ENCODE measurements at places on chromosomes 5 and 9.

- peak; percentile 60 for DNase-seq
Measured at GRCh38 chr9:132350861-132351315, 3.9 kb downstream of the SETX start.

DNA sequence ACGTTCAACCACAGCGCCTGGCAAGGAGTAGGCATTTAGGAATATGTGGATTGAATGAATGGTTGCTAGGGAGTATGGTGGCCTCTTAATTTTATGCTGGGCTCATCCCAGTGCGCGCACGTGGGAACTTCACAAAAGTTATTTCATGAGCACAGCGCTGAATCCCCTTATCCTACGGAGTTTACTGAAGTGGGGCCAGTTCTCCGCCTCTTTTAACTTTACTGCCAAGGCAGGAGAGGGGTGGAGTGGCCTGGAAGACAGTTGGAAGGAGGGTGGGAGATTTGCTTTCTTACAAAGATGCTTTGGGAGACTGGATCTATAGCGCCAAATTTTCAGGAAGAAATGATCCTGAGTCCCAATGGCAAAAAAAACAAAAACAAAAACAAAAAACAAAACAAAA lies 326.5 kb downstream of the SH3GL2 start:
- no peak for DNase-seq

DNA sequence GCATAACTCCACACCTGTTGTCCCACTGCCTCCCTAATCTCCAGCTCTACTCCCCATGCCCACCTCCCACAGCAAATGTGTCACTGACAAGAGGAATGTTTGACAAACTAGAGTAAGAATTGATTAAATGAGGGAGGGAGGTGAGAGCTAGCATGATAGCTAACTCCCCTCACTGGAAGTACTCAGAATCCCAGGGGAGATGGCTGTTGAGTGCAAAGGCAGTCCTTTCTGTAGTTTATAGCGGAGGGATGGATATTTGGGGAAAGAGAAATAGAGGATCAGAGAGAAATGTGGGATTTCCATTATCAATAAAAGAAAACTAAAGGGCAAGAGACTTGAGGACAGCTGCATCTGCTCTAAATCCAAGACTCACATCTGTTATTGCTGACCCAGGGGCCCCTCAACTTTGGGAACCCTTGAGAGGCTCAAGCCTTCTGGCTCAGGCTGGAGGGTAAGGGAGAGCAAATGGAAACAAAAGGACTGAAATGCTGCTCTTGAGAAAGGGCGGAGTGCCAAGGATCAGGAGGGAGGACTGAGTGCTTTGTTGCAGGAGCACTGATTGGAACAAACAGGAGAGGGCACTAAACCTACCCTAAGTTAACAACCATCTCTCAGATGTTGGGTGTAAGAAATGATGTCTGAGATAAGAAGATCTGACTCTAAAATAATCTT lies 372.1 kb downstream of the NTRK2 start:
- DNase-seq, result no peak

GRCh38 chr9:33030285-33030684 lies 5.2 kb downstream of the DNAJA1 start:
- DNase-seq, result no peak

DNA sequence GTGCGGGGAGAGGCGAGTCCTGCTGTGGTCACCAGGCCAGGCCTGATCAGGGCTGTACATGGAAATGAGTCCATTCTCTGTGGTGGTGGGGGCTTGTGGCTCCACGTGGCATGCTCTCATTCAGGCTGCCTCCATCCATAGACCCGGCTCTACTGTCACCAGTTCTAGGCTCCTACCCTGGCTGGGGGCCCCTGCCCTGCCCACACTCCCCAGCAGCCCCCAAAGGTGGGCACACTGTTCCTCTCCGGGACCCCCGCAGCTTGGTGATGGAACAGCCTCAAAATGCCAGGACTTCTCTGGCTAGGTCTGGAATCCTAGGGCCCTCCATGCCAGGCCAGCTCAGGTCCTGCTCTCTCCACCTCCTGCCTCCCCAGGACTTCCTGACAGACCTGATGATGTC lies 111.7 kb downstream of the DAB2IP start:
- no peak for DNase-seq

DNA sequence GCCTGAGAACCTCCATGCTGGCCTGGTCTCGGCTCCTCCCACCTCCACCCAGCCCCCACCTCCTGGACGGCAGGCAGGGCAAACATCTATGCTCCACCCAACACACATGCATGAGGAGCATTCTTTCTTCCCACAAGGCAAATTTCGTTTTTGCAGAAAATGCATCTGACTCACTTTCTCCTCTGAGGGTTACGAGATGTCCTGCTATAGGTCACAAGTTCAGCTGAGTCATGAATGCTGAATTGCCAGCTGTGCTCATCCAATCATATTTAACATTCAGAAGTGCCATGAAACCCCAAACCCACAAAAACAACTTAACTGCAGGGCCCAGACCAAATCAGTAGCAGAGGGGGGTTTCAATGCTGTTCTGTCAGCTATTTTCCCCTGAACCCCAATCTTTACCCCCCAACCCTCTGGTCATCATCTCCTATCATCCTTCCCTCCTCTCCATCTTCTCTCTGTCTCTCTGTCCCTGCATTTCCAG lies 39.0 kb upstream of the OSMR start:
- peak; percentile 54 for DNase-seq

DNA sequence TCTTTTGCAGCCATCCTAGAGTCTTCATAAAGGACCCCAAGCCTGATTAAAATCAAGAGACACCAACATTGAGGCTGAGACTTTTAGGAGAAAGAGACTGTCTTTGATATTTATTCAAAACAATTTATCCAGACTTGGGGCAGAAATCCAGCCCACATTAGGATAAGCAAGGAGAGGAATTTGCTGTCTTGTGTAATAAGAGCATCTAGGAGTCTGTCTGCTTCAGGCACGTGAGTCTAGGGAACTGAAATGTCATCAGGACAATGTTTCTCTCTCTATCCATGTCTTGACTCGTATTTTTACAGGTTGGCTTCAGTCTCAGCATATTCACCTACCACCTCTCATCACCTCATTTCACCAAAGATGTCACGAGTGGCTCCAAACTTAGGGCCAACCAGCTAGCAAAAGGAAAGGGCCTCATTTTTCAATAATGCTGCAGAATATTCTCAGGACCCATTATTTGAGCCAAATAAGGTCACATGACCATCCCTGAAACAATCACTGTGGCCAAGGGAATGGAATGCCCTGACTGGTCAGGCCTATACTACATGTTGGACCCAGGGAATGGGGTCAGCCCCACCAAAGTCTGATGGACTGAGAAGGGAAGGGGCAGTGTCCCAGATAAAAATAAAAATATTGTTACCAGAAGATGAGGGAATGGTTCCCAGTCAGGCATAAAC lies 70.3 kb upstream of the SAP30L start:
- DNase-seq, result no peak

DNA sequence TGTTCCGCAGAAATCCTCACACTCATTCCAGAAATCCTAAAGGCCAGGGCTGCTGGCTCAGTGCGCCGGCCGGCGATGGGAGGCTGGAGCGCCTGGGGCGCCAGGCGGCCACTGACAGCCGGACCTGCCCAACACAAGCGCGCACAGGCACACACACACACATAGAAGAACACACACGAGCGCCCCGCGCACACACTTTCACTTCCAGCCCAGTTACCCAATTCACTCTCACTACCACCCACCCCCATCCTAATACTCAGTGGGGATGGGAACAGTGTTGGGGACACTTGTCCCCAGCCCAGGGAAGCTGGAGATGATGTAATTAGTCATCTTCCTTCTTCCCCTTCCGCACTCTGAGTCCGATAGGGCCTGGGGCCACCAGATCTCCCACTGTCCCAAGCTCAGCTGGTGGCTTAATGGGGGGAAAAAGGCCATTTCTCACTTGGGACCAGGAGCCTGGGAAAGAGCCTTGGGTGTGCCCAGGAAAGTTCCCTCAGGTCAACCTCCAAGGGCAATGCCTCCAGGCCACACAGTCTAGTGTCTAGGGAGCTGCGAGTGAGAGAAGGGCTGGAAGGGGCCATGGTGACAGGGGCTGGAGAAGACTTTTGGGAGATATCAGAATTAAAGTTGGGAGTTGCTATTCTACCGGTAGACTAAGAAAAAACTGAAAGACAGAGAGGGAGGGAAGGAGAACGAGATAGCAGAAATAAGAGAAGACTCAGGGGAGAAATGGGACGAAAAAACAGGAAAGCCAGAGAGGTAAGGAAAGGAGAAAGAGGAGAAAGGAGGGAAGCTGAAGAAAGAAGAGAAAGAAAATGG lies 1.7 kb downstream of the EBF1 start:
- DNase-seq, result no peak

- peak; percentile 36 for DNase-seq
Measured at GRCh38 chr9:21154018-21154608, 12.3 kb downstream of the IFNA21 start.

DNA sequence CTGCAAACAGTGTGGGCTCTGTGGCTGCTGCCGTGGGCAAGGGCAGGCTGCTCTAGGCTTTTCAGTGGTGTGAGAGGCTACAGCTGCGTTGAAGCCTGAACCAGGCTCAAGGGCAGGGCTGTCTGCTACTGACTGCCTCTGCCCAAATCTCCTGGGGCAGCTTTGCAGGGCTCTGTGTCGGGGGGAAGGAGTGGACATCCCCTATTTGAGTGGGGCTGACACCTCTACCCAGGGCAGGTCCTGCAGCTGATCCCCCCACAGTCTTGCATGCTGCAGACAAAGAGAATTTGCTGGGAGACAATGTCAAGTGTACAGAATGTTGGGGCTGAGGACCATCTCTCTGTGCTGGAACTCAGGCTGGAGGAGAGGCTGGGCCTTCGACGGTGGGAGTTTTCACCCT lies 240.2 kb downstream of the PBX3 start:
- DNase-seq, result no peak

DNA sequence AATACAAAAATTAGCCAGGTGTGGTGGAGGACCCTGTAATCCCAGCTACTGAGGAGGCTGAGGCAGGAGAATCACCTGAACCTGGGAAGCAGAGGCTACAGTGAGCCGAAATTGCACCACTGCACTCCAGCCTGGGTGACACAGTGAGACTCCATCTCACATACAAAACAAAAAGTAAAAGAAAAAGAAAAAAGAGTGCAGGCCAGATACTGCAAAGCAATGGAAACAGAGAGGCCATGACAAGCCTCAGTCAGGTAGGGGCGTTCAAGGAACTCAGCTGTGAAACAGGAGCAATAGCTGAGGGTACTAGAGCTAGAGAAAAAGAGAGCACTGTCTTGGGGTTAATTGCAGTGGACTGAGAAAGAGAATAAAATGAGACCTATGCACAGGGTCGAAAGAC lies 56.2 kb downstream of the TIMD4 start:
- no peak for DNase-seq

DNA sequence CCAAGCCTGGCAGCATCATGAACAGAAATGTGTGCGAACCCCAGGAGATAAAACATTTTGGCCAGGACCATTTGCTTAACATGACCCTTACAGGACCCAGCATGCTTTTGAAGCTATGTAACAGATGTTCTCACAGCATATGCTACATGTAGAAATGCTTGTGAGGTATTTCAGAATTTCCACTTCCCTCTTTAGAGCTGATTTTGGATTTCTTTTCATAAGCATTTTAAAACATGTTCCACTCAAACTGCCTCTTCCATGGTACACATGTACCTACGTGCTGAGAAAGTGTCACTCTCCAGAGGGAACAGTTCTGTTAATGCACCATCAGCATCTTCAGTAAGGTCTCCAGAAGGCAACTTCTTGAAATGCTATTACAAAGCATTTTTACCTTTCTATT lies 15.7 kb upstream of the TSSK1B start:
- DNase-seq, result no peak

GRCh38 chr5:6572086-6572824 lies 60.6 kb downstream of the NSUN2 start:
- DNase-seq, result no peak

GRCh38 chr9:89350988-89351557 lies 32.8 kb downstream of the SECISBP2 start:
- no peak for DNase-seq

- no peak for DNase-seq
Measured at GRCh38 chr5:147216552-147217154, 18.2 kb upstream of the STK32A start.

- DNase-seq, result no peak
Measured at GRCh38 chr9:93361995-93362394, 89.5 kb upstream of the FAM120A start.

- DNase-seq, result no peak
Measured at GRCh38 chr5:58451732-58452565, 7.9 kb downstream of the PLK2 start.

DNA sequence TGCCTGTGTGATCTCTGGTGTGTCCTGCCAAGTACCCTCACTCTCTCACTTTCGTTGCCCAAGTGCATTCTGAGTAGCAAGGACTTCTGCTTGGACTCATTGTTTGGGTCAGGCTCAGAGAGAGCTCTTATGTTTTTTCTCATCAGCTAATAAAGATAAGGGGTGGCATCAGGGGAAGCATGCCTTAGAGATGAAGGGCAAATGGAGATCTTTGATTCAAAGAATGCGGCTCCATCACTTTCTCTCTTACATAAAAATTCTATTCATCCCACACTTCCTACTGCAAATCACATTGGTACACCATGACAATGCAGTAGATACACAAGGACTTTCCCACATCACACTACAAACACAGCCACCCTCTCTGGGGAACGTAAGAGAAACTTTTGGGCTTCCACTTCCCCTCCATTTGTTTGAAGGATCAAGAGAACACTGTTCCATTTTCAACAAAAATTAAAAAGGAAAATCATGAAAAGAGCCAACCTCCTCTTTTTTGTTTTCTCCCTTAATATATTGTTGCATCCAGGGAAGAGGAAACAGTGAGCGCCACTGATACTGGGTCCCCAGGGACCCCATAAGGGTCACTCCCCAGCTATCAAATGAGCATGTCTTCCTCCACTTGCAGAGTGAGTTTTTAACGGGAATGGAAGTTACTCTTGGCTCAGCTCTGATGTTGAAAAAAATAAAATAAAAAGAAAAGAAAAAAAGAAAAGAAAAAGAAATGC lies 73.0 kb downstream of the ZNF366 start:
- DNase-seq, result no peak

- peak; percentile 50 for DNase-seq
Measured at GRCh38 chr9:112378328-112379176, 1.4 kb upstream of the HSDL2 start.

DNA sequence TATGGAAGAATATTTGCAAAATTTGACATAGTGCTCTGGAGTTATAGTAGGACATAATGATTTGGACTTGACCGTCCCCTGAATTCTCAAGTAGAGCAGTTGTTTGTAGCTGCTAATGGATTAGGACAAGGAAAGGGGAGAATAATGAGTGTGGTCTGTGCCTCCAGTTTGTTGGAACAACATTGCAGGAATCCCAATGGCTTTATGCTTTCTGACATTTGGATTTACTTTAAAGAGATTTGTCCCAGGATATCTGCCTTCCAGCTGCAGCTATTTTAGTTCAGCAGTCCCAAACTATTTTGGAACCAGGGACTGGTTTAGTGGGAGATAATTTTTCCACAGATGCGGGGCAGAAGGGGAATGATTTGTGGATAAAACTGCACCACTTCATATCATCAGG lies 648.2 kb downstream of the SLCO4C1 start:
- no peak for DNase-seq

GRCh38 chr9:136978073-136978864 lies 965 bp downstream of the PTGDS start:
- DNase-seq, result peak; percentile 67

Measured in activated CD4-positive, alpha-beta T cell treated with anti-CD3 and anti-CD28 coated beads, Interleukin-2, Interleukin-6, amounts not matched to agents 100 ng/mL and 50 ng/mL, durations not matched to agents 16 hours and 8 hours (primary cell).